Regular cardiac myocyte (primary cell): ENCODE measurements at places on chromosomes 5 and 9. TPM values are rescaled to one million over a fixed set of nuclear protein-coding genes. Genes with fewer than 3 reads are reported as not detected.

The ROPN1L gene
- total RNA-seq: 0.28 and 0.38 TPM in 2 replicates

The PCA3 gene
- under 0.01 TPM in 1 of 2 replicates, not detected in the other for total RNA-seq

The ANKHD1 gene
- 34.1 and 53.0 TPM in 2 replicates for total RNA-seq

The PCDHGA6 gene
- total RNA-seq: 1.5 and 3.1 TPM in 2 replicates

The ZFP2 gene
- total RNA-seq: under 0.01 and 0.28 TPM in 2 replicates

The CTSV gene
- total RNA-seq: under 0.01 and 0.38 TPM in 2 replicates

The SH3TC2 gene
- 3.9 and 4.4 TPM in 2 replicates for total RNA-seq

The GFPT2 gene
- 47.6 and 105 TPM in 2 replicates for total RNA-seq

The PCDH12 gene
- total RNA-seq: 0.56 and 0.77 TPM in 2 replicates

The ADRB2 gene
- 0.56 and 1.5 TPM in 2 replicates for total RNA-seq

The AMACR gene
- total RNA-seq: 8.1 and 10.1 TPM in 2 replicates

The GRXCR2 gene
- not detected in 2 replicates for total RNA-seq

The C6 gene
- total RNA-seq: under 0.01 TPM in 1 of 2 replicates, not detected in the other

The MED27 gene
- total RNA-seq: 8.7 and 31.4 TPM in 2 replicates

The OLFML2A gene
- 0.19 and 0.56 TPM in 2 replicates for total RNA-seq

The IL17B gene
- 0.28 and 0.38 TPM in 2 replicates for total RNA-seq

The SNCB gene
- 0.56 and 1.3 TPM in 2 replicates for total RNA-seq

The FOXD4 gene
- 0.19 and 0.56 TPM in 2 replicates for total RNA-seq

The HAVCR1 gene
- total RNA-seq: 0.38 and 0.56 TPM in 2 replicates

The ABL1 gene
- 66.5 and 76.1 TPM in 2 replicates for total RNA-seq

The NR5A1 gene
- under 0.01 TPM in 1 of 2 replicates, not detected in the other for total RNA-seq

The ZDHHC12 gene
- total RNA-seq: 22.6 and 39.9 TPM in 2 replicates

The SPTLC1 gene
- 112 and 143 TPM in 2 replicates for total RNA-seq

The ZNF879 gene
- total RNA-seq: 4.8 and 5.6 TPM in 2 replicates

The GALNT12 gene
- total RNA-seq: 9.6 and 30.2 TPM in 2 replicates

The LMX1B gene
- total RNA-seq: under 0.01 TPM in 1 of 2 replicates, not detected in the other

The SPINK7 gene
- not detected in 2 replicates for total RNA-seq

The SPAAR gene
- total RNA-seq: 0.85 and 5.0 TPM in 2 replicates

The GMCL2 gene
- not detected in 2 replicates for total RNA-seq

The INSYN2B gene
- total RNA-seq: 24.0 and 39.7 TPM in 2 replicates

The ACTL7A gene
- not detected in 2 replicates for total RNA-seq

The SVEP1 gene
- total RNA-seq: 14.4 and 90.8 TPM in 2 replicates

The SAPCD2 gene
- total RNA-seq: 0.85 and 10.4 TPM in 2 replicates

The SCGB3A2 gene
- 0.85 TPM in 1 of 2 replicates, not detected in the other for total RNA-seq

The TTLL11 gene
- 3.4 and 5.2 TPM in 2 replicates for total RNA-seq

The KIF12 gene
- total RNA-seq: under 0.01 and 0.38 TPM in 2 replicates

The AK6 gene
- 26.2 and 34.7 TPM in 2 replicates for total RNA-seq

The NR2F1-AS1 gene
- total RNA-seq: 19.7 and 20.3 TPM in 2 replicates

The ZNF883 gene
- 1.9 and 6.2 TPM in 2 replicates for total RNA-seq

The CCDC152 gene
- 1.1 and 2.9 TPM in 2 replicates for total RNA-seq

The DIPK1B gene
- 8.1 and 12.1 TPM in 2 replicates for total RNA-seq

The PCSK5 gene
- total RNA-seq: 3.3 and 17.8 TPM in 2 replicates

The JAKMIP2 gene
- under 0.01 TPM in 2 replicates for total RNA-seq

The C9orf152 gene
- under 0.01 TPM in 1 of 2 replicates, not detected in the other for total RNA-seq

The PRDM9 gene
- total RNA-seq: not detected in 2 replicates

The C7 gene
- 0.96 and 24.8 TPM in 2 replicates for total RNA-seq
